ENCODE measurements at places on chromosomes 16 and 17.

DNA sequence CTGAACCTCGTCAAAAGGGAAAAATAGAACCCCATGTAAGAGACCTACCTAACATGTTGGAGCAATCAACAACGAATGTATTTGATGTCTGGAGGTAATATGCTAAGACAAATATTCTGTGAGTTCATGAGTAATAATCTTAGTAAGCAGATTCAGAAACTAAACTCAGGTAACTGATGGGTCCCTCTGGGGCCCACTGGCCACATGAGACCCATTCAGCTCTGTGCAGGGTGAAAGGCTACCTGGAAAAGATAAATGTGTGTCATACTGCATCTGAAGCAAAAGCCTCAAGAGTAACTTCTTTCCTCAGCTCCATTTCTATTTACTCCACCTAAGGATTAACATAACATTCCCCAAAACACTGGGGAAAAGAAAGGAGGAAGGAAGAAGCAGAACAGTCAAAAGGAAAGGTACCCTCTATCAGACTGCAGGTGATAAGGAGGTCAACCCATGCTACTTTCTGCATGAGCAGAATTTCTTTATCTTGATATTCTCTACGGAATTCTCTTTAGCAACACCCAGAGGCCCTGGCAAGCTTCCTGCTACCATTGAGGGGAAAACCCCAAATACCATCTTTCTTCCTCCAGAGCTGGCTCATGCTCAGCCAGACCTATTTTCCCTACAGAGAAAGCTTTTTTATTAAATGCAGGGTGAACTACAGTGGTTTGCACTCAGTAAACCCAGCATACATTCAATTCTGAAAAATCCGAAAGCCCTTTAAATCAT lies 37.7 kb upstream of the ABCA6 start:
- no peak for DNase-seq

DNA sequence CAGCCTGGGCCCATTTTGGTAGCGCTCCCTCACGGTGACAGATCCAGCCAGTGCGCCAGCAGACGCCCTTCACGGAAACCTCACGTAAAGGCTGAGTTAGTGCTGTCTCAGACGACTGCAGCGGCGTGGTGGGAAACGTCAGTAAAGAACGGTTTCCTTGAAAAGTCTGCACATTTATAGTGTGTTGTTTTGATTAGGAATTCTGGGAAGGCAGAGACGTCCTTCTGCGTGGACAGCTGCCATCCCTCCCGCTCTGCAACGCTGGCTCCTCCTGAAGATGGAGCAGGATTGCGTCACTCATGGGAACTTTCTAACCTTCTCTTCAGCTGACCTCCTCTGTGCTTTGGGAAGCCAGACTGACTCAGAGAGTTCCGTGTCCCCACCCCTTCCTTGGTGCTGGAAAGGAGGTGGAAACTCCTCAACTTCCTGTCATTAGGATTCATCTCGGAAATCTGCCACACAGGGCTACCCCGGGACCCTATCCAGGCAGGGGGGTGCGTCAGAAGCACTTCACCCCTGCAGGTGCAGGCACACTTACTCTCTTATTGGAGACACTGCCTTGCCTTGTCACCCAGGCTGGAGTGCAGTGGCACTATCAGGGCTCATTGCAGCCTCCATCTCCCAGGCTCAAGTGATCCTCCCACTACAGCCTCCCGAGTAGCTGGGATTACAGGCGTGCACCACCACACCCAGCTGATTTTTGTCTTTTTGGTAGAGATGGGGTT lies 24.3 kb upstream of the CRISPLD2 start:
- DNase-seq, result no peak

GRCh38 chr17:19382531-19383444 lies 4.2 kb downstream of the MFAP4 start:
- DNase-seq, result no peak

DNA sequence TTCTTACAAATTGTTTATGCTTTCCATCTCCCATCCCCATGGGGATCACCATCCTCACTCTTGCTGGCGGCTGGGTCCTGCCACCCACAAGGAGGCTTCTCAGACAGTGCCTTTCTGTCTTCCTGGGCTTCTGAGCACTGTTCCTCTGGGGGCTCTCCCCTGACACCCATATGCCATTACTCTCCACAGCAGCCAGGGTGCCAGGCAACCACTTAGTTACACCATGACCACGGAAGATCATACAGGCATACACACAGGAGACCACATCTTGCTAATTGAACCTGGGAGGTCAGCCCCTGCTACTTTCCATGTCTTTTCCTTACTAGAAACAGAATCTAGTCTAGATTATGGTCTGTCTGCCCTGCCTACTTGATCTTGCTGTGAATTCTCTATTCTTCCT lies 27.7 kb upstream of the HS3ST2 start:
- no peak for DNase-seq

GRCh38 chr16:50153596-50154419 lies 702 bp downstream of the TENT4B start:
- no peak for DNase-seq

DNA sequence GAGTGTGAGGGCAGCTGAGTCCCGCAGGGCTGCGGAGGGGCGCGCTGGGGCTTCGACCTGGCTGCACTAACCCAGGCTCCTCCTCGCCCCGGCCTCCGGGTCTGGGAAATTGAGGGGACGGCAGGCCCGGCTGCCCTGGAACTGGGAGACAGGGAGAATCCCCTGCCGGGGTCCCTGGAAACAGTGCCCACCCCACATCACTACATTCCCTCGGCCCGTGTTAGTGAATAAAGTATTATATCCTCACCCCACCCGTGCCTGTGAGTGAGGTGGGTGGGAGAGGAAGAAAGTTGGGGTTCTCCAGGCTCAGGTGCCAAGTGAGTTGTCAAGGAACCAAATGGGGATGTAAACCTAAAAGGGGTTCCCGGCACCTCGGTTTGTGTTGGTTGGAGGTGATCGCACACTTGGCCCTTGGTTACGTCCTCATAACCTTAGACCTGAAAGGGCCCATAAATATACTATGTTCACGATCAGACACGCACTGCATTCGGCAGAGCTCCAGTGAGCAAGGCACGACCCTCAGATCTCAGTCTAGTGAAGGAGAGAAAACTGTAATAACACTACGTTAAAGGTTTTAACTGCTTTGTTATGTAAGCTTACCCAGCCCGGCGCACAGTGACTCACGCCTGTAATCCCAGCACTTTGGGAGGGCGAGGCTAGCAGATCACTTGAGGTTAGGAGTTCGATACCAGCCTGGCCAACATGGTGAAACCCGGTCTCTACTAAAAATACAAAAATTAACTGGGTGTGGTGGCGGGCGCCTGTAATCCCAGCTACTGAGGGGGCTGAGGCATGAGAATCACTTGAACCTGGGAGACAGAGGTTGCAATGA lies 11.2 kb downstream of the ZNF771 start:
- no peak for DNase-seq

GRCh38 chr17:49971848-49972485 lies 3.0 kb downstream of the DLX4 start:
- DNase-seq, result no peak

DNA sequence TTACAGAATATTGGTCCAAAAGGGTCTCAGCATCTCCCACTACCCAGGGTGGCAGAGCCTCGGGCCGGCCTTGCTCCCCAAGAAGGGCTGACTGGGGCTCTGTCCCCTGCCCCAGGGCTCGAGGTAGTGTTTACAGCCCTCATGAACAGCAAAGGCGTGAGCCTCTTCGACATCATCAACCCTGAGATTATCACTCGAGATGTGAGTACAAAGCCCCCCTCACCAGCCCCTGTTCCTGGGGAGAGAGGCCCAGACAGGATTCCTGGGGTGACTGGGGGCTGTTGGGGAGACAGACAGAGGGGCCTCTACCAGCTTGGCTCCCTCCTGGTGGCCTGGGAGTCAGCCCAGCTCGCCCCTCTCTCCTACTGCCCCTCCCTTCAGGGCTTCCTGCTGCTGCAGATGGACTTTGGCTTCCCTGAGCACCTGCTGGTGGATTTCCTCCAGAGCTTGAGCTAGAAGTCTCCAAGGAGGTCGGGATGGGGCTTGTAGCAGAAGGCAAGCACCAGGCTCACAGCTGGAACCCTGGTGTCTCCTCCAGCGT lies 6.1 kb upstream of the NLRC5 start:
- no peak for DNase-seq

DNA sequence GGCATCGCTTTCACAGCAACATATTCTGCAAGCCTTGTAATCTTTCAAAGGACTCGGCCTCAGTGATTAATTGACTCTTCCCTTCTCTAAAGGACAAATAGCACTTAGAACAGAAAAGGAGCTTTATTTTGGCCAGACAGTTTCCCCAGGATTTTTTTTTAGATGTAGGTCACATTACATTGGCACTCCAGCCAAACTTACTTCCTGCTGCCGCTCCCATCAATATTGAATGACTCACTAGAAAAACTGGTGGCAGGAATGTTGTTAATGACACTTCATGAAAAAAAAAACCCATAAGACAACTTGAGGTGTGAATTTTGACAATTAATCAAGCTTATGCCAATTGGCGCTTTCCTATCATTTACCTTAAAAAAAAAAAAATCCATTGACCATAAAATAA lies 432.6 kb downstream of the TOX3 start:
- DNase-seq, result no peak

Measured in activated effector memory CD4-positive, alpha-beta T cell treated with Interleukin-2 at 50 U/mL for 16 hours (primary cell).